ENCODE measurements at places on chromosomes 4 and X. TPM values are rescaled to one million over a fixed set of nuclear protein-coding genes. Genes with fewer than 3 reads are reported as not detected.

Gene RPL36A
- 186 TPM for total RNA-seq

Gene NDST3
- 0.57 TPM for total RNA-seq

Gene SORCS2
- total RNA-seq = 25.7 TPM

Gene ZC4H2
- 18.7 TPM for total RNA-seq

Gene RRH
- total RNA-seq = 0.25 TPM

Measured in astrocyte (in vitro differentiated cells and primary cell).